ENCODE measurements at places on chromosomes 1 and 21.
A peak's percentile ranks its signal among the peaks of the same experiment; 100 is the strongest.

- DNase-seq = no peak
These were observed 2.7 kb upstream of the F5 start for GRCh38 chr1:169588785-169589485.

- DNase-seq = no peak
These were observed 1279.9 kb upstream of the TMPRSS15 start for GRCh38 chr21:19683492-19683891.

- DNase-seq = no peak
These were observed 1.7 kb downstream of the PITHD1 start for GRCh38 chr1:23779826-23780371.

GRCh38 chr1:178275553-178275952 is 181.6 kb downstream of the RASAL2 start:
- no peak for DNase-seq

DNA sequence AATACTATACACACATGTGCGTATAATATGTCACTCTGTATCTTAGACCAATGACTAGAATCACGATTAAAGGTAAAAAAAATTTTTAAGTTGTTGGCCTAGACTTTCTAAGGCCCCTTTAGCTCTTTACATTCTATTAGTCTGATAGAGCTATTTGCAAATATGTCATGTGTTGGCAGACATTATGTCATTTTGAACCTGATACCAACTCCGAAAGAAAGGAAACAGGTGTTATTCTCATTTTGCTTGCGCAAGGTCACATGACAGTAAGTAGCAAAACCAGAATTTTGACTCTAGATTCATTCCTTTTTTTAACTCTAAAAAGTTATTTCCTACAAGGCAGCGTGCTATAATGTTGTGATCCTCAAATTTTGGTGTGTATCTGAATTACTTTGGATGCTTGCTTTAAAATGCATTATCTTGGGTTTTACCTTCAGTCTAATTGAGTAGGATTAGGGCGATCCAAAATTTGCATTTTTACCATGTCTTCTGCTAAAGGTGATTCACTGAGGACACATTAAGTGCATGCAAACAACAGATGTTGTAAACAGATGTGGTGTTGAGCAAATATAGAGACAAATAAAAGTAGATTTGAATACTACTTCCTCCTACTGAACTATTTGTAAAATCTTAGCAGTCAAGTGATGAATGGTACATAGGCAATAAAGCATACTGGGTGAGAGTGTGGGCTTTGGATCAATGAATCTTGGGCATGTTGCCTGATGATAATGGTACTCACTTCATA is 63.5 kb upstream of the KIAA1614 start:
- DNase-seq = no peak

DNA sequence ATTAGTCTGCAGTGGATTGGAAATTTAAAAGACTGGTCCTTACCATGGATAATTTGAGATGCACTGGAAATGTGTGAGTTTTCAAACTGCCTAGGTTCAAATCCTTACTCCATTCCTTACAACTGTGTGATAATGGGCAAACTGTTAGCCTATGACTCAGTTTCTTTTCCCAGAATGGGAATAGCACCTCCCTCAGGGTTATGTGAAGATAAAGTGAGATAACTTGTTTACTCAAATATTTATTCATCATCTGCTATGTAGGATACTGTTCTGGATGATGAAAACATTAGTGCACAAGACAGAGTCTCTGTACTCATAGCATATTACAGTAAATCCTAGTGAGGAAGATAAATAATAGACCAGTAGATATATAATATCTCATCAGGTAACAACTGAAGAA is 28.6 kb downstream of the LRIG2 start:
- DNase-seq = no peak

DNA sequence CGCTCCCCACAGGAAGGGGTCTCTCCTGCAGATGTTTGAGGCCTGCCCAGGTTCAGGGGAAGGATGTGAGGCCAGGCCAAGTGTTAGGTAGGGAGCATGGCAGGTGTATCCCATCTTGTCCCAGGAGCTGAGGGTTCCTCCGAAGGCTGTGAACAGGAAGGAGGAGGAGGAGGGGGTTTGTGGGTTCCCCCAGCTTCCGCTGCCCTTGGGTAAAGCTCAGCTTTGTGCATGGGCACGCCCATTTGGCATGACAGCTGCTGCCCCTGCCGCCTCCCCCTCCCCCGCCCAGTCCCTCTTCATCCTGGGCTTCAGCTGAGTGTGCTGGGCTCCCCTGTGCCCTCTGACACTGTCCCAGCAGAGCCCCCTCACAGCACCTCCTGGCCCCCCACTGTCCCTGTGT is 25.5 kb downstream of the TNFRSF8 start:
- DNase-seq = peak; percentile 25

DNA sequence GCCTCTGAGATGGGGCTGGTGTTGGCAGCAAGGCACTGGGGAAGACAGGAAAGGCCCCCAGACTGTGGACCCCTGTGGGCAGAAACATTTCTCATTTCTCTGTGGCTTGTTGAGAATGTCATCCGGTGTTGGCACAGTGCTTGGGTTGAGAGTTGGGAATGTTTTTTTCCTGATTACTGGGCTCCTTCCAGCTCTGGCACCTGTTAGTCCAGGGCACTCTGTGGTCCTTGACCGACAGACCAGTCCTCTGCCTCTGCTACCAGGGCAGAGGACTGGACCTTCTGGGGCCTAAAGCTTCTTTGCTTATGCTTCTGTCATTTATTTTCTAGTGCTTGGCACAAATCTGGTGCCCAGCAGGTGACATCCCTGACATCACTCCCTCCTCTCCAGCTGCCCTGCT is 4.8 kb upstream of the SPRR5 start:
- no peak for DNase-seq

DNA sequence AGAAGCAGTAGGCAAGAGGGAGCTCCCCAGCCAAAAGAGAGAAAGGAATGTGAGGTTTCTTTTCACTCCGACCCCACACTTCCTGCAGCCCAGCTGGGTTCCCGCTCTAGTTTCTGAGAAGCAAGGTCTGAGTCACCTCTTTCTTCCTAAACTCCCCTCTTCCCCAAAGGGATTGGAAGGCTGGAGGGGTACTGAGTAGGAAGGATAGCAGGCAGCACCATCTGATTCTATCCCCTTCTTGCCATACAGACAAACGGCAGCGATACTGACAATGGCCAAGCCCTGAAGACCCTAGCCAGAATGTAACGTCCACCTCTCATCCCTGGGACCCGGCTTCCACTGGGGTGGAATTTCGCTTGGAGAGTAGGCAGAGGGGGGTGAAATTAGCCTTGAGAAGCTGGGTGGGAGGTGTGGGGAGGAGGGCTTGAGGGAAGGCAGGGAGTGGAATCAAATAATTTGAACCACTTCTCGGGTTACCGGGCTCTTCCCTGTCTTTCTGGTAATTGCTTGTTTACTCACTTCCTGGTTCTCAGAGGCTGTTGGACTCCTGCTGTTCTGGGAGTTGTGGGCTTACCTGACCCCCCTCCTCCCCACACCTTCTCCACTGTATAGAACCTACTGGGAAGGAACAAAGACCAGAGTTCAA is 13.2 kb downstream of the IER5 start:
- DNase-seq = no peak

DNA sequence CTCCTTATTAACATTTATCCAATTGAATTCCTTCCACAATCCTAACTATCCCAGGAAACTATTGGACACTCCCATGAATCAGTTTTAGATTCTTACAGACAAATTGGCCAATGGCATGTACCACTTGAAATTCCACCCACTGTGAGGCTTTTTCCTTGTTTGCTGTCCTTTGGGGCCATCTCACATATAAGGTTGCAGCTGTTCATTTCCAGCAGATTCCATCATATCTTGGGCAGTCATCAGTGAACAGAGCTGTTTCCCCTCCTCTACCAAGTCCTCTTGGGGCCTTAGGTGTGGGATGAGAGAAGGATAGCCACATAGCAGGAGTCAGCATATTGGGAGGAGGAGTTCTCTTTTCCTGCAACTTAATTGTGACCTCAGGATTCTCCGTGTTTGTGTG is 109.1 kb downstream of the HHAT start:
- no peak for DNase-seq

DNA sequence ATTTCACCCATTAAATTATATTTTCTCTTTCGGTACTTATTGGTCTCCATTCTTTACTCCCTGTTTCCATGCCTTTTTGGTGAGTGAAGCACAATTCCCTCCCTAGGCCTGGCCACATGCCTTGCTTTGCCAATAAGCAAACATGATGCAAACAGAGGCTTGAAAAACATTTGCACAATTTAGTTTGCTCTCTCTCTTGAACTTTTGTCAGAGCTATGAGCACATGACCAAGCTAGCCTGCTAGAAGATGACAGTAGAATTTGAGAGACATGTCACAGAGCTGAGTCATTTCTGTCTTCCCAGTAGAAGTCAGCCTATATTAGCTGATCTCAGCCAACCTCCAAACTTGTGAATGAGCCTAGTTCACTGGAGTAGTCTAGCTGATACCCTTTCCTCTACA is 24.6 kb downstream of the ANGPTL3 start:
- DNase-seq = no peak

DNA sequence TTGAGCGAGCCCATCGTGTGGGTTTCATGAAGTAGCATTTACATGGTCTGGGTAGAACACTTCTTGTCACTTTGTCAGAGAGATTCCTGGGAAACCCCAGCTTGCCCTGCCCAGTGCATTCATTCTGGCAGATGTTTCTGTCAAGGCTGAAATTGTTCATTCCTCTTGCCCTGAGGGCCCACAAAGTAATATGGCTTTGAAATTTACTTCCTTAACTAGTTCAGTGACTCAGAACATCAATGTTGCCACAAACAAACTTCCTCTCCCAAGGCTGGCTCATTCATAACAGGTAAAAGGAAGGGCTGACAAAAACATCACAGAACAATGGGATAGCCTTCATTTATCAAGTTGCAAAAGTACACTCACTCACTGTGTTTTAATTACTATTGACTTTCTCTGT is 5.0 kb upstream of the KIAA0040 start:
- no peak for DNase-seq

- no peak for DNase-seq
These were observed 7.7 kb upstream of the CDC42 start for GRCh38 chr1:22044690-22045420.

DNA sequence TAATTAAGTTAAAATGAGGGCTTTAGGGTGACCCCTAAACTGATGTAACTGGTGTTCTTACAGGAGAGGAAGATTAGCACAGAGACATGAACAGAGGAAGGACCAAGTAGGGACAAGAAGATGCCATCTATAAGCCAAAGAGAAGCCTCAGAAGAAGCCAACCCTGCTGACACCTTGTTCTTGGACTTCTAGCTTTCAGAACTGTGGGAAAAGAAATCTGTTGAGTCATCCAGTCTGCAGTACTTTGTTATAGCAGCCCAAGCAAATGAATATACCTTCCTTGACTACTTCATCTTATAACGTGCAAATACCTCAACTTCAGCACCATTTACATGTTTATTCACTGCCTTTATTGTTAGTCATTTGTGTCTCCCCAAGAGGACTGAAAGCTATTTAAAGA is 3.4 kb downstream of the ZBTB21 start:
- DNase-seq = no peak

DNA sequence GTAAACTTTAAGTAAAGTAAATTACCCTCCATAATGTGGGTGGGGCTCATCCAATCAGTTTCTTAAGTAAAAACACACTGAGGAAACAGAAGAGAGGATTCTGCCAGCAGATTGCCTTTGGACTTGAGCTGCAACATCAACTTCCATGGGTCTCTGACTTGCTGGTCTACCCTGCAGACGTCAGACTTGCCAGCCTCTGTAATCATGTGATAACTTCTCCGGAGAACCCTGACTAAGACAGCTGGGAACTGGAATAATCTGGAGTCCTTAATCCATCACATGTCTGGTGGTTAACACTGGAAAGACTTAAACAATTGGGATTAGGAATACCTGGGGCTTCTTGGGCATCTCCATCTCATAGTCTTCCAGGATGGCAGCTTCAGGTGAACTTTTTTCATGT is 13.2 kb upstream of the CEP350 start:
- no peak for DNase-seq

DNA sequence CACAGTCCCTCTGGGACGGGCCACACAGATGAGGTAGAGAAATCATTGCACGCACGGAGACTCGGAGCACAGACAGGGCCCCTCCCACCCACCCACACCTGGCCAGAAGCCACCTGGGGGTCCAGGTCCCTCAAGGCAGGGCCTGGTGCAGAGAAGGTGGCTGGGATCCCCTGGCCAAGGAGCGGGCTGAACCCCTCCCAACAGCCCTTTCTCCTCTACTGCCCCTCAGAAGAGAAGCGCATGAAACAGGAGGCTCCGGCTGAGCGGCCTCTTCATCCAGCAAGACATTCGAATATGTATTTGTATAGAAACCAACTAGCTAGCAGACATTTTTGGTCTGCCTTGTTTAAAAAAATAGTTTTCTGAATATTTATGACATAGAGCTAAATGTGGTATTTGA is 29.0 kb downstream of the WNT9A start:
- DNase-seq = no peak

- no peak for DNase-seq
These were observed 29.8 kb downstream of the MAPKAPK2 start for GRCh38 chr1:206714331-206715058.

DNA sequence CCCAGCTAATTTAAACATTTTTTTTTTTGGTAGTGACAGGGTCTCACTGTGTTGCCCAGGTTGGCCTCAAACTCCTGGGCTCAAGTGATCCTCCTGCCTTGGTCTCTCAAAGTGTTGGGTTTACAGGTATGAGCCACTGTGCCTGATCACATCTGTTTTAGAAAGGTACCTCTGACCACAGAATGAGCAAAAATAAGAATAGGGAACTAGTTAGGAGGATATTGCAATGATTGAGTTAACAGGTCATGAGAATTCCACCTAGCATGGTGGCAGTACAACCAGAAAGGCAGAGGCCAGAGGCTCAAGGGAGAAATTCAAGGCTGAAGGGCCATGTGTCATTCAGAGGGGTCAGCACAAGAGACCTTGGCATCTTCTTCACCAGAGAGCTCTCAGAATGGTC is 49.6 kb downstream of the ELAPOR1 start:
- no peak for DNase-seq

DNA sequence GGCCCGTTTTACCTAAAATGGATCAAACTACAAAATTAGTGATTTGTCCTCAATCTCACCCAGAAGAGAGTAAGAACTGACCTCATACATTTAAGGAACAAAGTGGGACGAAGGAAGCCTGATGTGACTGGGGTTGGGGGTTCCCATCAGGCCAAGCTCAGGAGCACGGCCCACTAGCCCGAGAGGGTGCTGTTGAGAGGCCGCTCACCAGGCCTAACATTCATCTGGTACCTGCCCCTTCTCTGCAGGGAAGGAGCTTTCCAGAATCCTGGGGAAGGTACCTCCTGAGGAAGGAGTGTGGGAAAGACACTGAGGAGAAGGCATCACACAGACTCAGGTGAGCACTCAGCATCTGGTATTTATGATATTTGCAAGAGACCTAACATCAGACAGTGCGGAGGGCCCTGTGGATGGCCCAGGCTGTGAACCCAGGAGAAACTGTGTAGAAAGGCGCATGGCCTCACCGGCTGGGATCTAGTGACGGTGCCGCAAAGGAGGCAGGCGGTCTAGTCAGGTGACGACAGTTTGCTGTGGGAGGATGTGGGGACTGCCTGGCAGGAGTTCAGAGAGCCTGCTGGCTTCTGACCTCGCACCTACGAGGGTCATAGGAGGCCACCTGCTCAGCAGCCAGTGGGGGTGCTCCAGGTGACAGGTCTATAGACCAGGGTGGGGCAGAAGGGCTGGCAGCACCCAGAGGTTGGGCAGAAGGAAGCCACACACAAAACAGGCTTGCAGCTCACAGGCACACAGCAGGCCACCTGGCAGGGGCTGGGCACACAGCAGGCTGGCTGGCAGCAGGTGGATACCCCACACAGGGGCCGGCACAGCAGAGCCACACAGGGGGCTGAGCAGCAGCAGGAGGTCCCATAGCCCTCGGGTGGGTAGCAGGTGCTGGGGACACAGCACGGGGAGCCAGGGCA is 543 bp downstream of the KRTAP12-4 start:
- no peak for DNase-seq

- DNase-seq = no peak
These were observed 690.6 kb upstream of the ZP4 start for GRCh38 chr1:238581332-238581731.

- no peak for DNase-seq
These were observed 9.9 kb downstream of the TGFBR3 start for GRCh38 chr1:91876040-91876470.
